ENCODE measurements at places on chromosomes 12 and 14. TPM values are rescaled to one million over a fixed set of nuclear protein-coding genes. Genes with fewer than 3 reads are reported as not detected.

TAS2R30 gene
- total RNA-seq = 5.4 TPM

PTPRO gene
- 2.1 TPM for total RNA-seq

OR4E2 gene
- not detected for total RNA-seq

C3AR1 gene
- total RNA-seq = not detected

TAS2R7 gene
- 0.40 TPM for total RNA-seq

RD3L gene
- total RNA-seq = not detected

KLRC1 gene
- not detected for total RNA-seq

SELPLG gene
- total RNA-seq = 0.47 TPM

SIVA1 gene
- 70.9 TPM for total RNA-seq

NRL gene
- total RNA-seq = 2.0 TPM

TTC7B gene
- total RNA-seq = 48.9 TPM

MTA1 gene
- total RNA-seq = 256 TPM

PLCZ1 gene
- not detected for total RNA-seq

GRCh38 chr14:57085801-57086200 lies 182.9 kb downstream of the EXOC5 start:
- no peaks in the 10 kb centered on the region for H3K27me3 ChIP-seq
- H3K36me3 ChIP-seq = peaks cover 1% of the 10 kb centered on the region
- H3K4me1 ChIP-seq = peaks cover 6% of the 10 kb centered on the region
- H3K27ac ChIP-seq = no peak overlapping the region
- no peak overlapping the region for H3K4me3 ChIP-seq

- no peak overlapping the region for H3K4me3 ChIP-seq
- H3K27ac ChIP-seq = no peak overlapping the region
- no peak for DNase-seq
- no peaks in the 10 kb centered on the region for H3K4me1 ChIP-seq
Observed at GRCh38 chr12:94141892-94142291, 6.5 kb upstream of the PLXNC1 start.

- no peak overlapping the region for H3K4me3 ChIP-seq
- H3K36me3 ChIP-seq = no peaks in the 10 kb centered on the region
- no peak for DNase-seq
- H3K4me1 ChIP-seq = peaks cover 6% of the 10 kb centered on the region
Observed at GRCh38 chr12:43696154-43696553, 62.4 kb downstream of the PUS7L start.

DNA sequence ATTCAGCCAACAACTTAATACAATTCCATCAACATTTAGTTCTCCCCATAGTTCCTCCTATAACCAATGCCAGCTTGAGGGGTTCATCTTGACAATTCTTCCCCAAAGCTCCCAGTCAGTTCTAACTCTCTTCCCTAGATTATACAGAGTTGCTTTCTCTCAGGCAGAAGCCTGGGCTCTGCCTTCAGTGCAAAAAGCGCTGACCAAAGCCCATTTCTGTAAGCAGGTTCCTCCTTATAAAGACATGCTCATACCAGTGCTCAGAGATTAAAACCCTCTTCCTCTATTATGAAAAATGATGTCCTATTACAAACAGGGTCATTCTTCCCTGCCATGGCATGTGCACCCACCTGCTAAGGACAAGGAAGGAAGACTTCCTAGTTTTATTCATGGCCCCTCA lies 16.2 kb downstream of the SPIC start:
- H3K27me3 ChIP-seq = peaks cover 17% of the 10 kb centered on the region
- H3K4me3 ChIP-seq = no peak overlapping the region
- H3K4me1 ChIP-seq = no peaks in the 10 kb centered on the region

- peaks cover 17% of the 10 kb centered on the region for H3K36me3 ChIP-seq
- DNase-seq = no peak
- H3K27me3 ChIP-seq = no peaks in the 10 kb centered on the region
- no peak overlapping the region for H3K4me3 ChIP-seq
Observed at GRCh38 chr14:63901434-63902085, 48.8 kb downstream of the SYNE2 start.

GRCh38 chr14:58171090-58171489 lies 19.1 kb upstream of the ARMH4 start:
- H3K27ac ChIP-seq = no peak overlapping the region
- no peak overlapping the region for H3K4me3 ChIP-seq
- peak; percentile 25 for DNase-seq
- no peaks in the 10 kb centered on the region for H3K36me3 ChIP-seq
- peaks cover 1% of the 10 kb centered on the region for H3K27me3 ChIP-seq

DNA sequence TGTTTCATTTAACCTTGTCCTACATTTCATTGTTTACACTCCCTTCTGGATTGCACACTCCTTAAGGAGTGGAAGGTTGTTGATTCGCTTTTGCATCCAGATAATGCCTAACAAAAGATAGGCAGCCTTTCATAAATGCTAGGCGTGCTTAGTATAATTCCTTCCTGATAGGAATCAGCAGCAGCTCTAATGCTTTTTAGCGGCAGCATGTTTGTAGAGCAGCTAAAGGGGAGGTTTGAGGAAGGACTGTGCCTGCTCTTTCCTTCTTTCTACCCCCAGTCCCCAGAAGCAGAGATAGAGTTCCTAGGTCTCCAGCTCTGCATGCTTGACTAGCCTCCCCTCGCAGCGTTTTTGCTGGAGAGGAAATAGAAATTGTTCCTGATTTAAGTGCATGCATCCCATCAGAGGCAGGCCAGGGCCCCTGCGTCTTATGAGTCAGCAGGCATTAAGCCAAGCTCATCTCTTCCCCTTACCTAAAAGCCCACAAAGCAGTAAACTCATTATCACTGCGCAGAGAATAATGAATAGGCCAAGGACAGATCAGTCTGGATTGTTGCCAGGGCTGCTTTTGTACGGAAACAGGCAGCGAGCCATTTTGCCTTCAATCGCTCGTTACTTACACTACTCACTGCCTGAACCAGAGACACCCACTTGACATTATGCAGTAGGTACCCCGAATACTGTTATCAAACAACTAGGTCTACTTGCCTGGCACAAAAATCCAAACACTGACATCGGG lies 14.0 kb upstream of the TBPL2 start:
- H3K4me1 ChIP-seq = peaks cover 15% of the 10 kb centered on the region
- no peaks in the 10 kb centered on the region for H3K27me3 ChIP-seq
- peak overlapping the region; percentile 85 for H3K27ac ChIP-seq
- peaks cover 2% of the 10 kb centered on the region for H3K36me3 ChIP-seq
- DNase-seq = peak; percentile 59

- no peak for DNase-seq
- H3K4me3 ChIP-seq = no peak overlapping the region
- peaks cover 85% of the 10 kb centered on the region for H3K27me3 ChIP-seq
- H3K27ac ChIP-seq = no peak overlapping the region
- no peaks in the 10 kb centered on the region for H3K36me3 ChIP-seq
- H3K4me1 ChIP-seq = no peaks in the 10 kb centered on the region
Observed at GRCh38 chr12:3560295-3560620, 69.3 kb downstream of the PRMT8 start.

GRCh38 chr14:52026901-52027300 lies 37.6 kb downstream of the RTRAF start:
- H3K27me3 ChIP-seq = no peaks in the 10 kb centered on the region
- peaks cover 3% of the 10 kb centered on the region for H3K36me3 ChIP-seq

- H3K4me1 ChIP-seq = peaks cover 36% of the 10 kb centered on the region
- DNase-seq = no peak
- no peak overlapping the region for H3K4me3 ChIP-seq
- peaks cover 3% of the 10 kb centered on the region for H3K36me3 ChIP-seq
- H3K27me3 ChIP-seq = no peaks in the 10 kb centered on the region
- no peak overlapping the region for H3K27ac ChIP-seq
Observed at GRCh38 chr12:93790472-93791152, 113.4 kb downstream of the CRADD start.

- DNase-seq = no peak
- no peak overlapping the region for H3K4me3 ChIP-seq
- peaks cover 35% of the 10 kb centered on the region for H3K4me1 ChIP-seq
- H3K27ac ChIP-seq = no peak overlapping the region
- H3K27me3 ChIP-seq = peaks cover 11% of the 10 kb centered on the region
- no peaks in the 10 kb centered on the region for H3K36me3 ChIP-seq
Observed at GRCh38 chr14:25044106-25044698, 5.7 kb downstream of the STXBP6 start.

DNA sequence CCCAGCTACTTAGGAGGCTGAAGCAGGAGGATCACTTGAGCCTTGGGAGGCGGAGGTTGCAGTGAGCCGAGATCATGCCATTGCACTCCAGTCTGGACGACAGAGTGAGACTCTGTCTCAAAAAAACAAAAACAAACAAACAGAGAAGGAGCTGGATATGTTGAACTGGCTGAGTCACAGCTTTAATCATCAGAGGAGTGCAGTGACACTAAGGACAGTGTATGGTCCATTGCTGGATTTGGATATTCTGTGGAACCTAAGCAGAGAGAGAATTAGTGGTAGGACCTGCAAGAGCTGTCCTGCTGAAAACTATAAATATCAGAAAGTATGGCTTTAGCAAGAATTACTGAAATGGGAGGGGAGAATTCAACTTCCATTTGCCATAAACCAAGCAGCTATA lies 163.0 kb upstream of the PELI2 start:
- H3K4me3 ChIP-seq = no peak overlapping the region
- peaks cover 5% of the 10 kb centered on the region for H3K27me3 ChIP-seq
- no peak overlapping the region for H3K27ac ChIP-seq
- H3K4me1 ChIP-seq = peaks cover 7% of the 10 kb centered on the region
- no peak for DNase-seq

DNA sequence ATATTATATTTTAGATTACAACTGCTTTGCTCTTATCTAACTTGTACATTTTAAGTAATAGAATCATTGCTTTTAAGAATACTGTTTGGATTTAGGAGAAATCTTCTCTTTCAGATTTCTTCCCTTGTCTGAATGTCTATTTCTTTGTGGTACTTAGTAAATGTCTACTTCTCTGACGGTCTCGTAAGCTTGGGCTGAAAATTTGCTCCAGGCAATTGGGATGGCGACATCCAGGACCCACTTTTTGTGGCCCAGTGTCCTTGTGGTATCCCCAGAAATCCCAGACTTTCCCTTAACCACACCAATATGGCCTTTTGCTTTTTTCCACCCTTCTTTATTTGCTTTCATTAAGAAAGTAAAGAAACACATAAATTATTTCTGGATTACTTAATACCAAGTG lies 24.0 kb upstream of the CCER1 start:
- H3K27me3 ChIP-seq = no peaks in the 10 kb centered on the region
- H3K4me3 ChIP-seq = no peak overlapping the region
- peak overlapping the region; percentile 88 for H3K27ac ChIP-seq

DNA sequence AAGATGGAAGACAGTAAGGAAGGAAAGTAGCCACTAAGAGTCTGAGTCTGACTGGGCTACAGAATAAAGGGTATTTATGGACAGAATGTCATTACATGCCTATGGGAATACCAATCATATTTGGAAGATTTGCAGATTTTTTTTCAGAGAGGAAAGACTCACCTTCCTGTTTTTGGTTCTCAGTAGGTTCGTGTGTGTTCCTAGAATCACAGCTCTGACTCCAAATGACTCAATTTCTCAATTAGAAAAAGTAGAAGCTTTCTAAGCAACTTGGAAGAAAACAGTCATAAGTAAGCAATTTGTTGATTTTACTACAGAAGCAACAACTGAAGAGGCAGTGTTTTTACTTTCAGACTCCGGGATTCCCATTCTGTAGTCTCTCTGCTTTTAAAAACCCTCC lies 15.4 kb upstream of the PAPLN start:
- no peaks in the 10 kb centered on the region for H3K27me3 ChIP-seq
- peaks cover 40% of the 10 kb centered on the region for H3K36me3 ChIP-seq
- no peaks in the 10 kb centered on the region for H3K4me1 ChIP-seq
- DNase-seq = no peak
- no peak overlapping the region for H3K27ac ChIP-seq

DNA sequence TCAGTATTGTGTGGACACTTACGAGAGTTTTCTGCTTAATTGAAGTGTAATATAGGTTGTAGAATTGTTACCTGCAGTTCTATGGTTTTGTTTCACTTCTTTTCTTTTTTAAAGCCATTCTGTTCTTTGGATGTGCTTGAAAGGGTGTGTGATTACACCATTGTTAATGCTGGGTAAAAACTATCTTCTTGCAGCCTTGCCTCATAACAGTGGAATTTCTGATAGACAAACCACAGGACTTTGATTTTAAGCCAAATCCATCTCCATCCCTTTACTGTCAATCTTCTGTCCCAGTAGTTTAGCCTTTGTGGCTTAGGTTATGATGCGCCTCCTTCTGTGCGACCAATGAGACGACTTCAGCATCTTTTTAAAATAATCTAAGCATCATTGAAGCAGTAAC lies 182.3 kb downstream of the PELI2 start:
- no peak for DNase-seq
- no peak overlapping the region for H3K27ac ChIP-seq
- H3K4me1 ChIP-seq = no peaks in the 10 kb centered on the region
- peaks cover 3% of the 10 kb centered on the region for H3K36me3 ChIP-seq

DNA sequence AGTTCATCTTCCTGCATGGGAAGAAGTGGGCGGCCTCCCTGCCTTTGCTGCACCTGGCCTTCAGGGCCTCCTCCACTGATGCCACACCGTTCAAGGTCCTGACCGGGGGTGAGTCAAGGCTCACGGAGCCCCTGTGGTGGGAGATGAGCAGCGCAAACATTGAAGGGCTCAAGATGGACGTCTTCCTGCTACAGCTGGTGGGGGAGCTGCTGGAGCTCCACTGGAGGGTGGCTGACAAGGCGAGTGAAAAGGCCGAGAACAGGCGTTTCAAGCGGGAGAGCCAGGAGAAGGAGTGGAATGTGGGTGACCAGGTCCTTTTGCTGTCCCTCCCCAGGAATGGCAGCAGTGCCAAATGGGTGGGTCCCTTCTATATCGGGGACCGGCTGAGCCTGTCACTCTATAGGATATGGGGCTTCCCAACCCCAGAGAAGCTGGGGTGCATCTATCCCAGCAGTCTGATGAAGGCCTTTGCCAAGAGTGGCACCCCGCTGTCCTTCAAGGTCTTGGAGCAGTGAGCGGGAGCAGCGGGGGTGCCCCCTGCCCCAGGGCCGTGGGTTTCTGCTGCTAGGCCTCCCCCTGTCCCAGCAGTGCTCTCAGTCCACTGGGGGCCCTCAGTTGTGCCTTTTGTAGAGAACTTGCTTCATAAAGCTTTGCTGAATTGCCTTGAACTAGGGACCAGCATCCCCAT lies 12.4 kb downstream of the CBLN3 start:
- H3K4me3 ChIP-seq = no peak overlapping the region
- H3K27ac ChIP-seq = peak overlapping the region; percentile 79
- H3K36me3 ChIP-seq = peaks cover 24% of the 10 kb centered on the region

DNA sequence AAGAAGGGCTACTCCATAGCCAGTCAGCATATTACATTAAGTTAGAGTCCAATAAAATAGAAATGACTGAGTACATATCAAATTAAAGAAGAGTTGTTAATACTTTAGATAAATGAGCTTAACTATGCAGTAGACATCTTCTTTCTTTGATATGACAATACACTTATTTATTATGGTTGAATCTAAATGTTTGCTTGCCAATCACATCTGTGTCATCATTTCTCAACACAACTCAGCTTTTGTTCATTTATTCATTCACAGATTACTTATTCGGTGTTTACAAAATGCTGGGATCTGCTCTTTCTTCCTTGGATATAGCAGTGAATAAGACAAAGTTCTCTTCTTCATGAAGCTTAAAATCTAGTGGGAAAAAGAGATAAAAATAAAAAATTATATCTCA lies 614.6 kb upstream of the ATP2B1 start:
- no peak overlapping the region for H3K4me3 ChIP-seq
- DNase-seq = no peak
- H3K27me3 ChIP-seq = no peaks in the 10 kb centered on the region
- peaks cover 2% of the 10 kb centered on the region for H3K36me3 ChIP-seq

- no peak overlapping the region for H3K27ac ChIP-seq
- no peak for DNase-seq
- H3K27me3 ChIP-seq = no peaks in the 10 kb centered on the region
- no peaks in the 10 kb centered on the region for H3K36me3 ChIP-seq
- H3K4me3 ChIP-seq = no peak overlapping the region
Observed at GRCh38 chr14:46054526-46054925, 597.1 kb downstream of the RPL10L start.
